Occipital lobe (tissue), 3 donors: ENCODE measurements at places on chromosomes 13 and 19.

GRCh38 chr19:48961051-48961649, 4.0 kb upstream of the FTL start:
- no peak for DNase-seq

DNA sequence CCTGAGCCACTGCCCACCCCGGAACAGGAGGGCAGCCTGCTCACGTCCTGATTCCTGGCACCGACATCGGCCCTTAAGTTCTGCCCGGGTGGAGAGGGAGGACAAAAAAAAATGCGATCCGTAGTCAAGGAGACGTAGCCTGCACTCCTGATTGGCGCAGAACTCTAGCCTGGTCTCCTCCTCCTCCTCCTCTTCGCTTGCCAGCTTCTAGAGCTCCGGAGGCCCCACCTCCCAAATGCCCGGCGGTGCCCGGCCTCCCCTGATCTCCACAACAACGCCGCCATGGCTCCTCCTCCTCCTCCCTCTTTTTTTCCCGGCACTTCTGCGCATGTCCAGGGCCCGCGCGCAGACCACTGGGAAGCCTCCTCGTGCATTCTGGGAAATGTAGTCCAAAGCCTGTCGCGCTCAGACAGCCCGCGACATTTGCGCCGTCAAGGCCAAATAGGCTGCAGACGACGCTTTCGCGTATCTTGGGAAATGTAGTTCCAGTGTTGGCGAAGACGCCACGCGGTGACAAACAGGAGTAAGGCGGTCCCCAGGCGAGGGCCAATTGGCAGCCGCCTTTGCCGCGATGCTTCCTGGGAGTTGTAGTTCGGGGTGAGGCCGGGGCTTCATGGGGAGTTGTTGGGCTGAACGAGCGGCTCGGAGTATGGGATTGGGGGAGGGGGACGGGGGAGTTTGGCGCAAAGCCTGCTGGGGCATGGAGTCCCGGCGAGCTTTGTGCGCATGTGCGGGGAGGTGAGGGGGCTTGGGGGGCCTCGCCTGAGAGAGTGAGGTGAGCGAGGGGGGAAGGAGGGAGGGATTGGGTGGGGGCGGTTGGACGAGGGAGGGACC, at the start of gene ZNF444:
ZNF444 (plus strand) TSS at position 705 of the 834 bp plus-strand sequence. CDS start 5,625 bp downstream, outside the sequence.
- peak; percentile 100 for DNase-seq

DNA sequence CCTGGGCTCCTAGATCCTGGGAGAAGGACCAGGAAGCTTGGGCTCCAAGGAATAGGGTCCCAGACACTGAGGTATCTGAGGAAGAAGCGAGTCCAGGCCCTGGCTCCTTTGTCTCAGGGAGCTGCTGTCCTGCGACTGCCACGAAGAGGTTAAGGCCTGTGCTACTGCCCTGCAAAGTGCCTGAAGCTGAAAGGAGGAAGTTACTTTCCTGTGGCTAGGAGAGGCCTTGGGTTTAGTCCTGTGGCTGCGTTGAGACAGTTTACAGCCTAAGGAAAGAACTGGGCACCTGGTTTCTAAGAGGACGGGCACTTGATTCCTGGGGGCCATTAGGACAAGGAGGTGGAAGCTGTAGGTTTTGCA, 2.8 kb downstream of the MYADM start:
- no peak for DNase-seq

- DNase-seq: no peak
Measured at GRCh38 chr19:19655641-19656343, 7.7 kb downstream of the ATP13A1 start.
